ENCODE measurements at places on chromosomes 5 and 9. TPM values are rescaled to one million over a fixed set of nuclear protein-coding genes. Genes with fewer than 3 reads are reported as not detected.

DNA sequence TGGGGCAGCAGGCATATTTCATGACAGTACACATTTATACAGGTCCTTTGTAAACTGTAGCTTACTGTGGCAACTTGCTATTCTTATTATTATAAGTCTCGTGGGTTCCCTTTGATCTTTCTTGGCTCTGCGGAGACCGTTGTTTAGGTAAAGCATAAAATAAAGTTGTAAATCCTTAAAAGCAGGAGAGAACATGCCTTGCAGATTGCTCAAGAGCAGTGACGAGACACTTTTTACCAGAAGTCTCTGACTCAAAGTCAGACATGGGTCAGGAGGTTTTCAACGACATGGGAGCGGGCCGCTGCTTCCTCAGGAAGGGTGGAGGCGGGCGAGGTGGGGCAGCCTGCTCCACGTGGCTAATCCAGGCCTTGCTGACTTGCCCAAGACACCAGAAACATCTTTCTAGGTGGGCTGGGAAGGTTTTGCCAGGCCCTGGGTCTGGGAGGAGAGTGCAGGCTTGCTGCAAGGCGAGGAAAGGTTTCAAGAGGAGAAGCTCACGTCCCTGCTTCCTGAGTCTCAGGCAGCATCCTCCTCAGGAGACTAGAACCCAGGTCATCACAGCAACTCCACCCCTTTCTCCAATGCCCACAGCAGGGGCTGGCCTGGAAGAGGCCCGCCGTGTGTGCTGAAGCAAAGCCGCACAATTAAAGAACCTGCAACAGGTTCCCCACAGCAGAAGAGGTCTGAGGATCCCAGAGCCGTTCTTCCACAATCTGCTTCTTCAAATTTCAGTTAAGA is 6.5 kb downstream of the TBC1D2 start:
- no peak for DNase-seq

DNA sequence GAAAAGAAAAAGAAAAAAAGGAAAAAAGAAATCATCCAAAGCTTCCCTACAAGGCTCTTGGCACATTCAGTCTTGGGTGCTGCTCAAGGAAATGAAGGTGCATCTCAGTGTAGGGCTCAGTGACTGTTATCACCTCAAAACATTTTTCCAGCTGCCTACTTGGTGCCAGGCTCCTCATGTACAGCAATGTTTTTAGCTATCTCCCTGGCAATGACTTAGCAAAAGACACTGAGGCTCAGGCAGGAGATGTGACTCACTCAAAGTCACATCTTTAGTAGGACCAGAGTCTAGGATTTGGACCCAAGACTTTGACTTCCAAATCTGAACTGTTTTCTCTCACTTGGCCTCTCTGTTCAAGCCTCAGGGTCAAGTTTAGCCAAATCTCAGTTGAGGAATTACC is 264.2 kb downstream of the CRB2 start:
- no peak for DNase-seq

Gene CARTPT
- total RNA-seq, result not detected

DNA sequence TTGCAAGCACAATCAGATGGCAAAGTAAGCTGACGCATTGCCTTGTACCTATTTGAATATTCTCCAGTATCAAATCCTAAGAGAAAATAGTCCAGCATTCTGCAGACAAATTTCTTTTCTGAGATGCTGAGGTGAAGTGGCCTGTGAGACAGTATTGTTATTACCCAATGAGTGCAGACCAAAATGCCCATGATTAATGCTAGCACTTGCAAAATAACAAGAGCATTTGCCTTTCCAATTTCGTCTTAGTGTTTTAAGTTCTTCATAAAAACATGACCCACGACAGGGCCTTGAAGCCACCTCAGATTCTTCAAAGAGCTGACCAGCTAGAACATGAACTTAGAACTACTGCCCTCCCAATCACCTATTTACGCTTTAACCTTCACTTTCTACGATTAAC is 2.6 kb upstream of the IQGAP2 start:
- DNase-seq, result no peak

DNA sequence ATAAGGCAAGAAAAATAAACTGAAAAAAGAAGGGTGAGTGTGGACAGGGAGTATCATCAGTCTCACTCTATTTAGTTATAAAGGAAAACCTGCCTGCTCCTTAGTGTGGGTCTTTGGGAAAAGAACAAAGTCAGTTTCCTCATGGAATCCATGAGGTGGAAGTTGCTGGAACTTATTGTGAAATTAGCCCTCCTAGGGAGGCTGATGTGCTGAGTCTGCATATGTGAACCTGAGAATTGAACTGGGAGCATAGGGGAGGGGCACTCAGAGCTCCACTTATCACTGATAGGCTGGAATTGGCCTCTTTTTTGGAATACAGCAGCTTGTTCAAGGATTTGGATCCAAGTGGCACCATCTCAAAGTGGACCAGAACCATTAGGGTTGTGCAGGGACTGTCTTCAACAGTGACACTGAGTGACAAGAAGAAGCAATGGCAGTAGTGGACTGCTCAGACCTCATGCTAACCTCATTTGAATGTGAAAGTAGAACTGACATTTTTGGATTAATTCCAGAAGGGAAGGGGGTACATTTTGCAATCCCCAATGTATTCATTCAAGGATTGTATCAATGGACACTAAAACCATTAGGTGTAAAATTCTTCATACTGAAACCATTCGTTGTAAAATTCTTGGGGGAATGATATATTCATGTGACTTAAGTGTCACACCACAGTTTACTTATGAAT is 103.6 kb upstream of the KLF9 start:
- no peak for DNase-seq
